ENCODE measurements at places on chromosomes 12 and 14.

DNA sequence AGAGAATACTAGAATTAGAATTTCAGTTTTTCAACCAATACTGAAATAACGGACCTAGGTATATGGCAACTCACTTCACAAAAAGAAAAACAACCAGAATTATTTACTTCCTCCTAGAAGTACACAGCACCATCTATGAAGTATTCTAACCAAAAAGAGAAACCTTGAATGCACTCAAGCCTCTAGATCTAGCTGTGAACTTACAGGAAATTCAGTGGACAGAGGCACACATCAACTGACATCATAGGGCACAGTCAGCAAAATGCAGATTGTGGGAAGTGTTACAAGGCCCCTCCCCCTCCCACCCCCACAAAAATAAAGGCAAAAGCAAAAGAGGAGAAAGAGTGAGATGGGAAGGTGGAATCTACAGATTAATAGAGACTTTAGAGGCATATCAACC, 102.4 kb downstream of the TMTC1 start:
- no peak for DNase-seq

GRCh38 chr12:108360487-108360886, 21.4 kb upstream of the CMKLR1 start:
- DNase-seq: no peak

- DNase-seq: peak; percentile 20
Measured at GRCh38 chr12:16163146-16163545, 114.3 kb downstream of the SLC15A5 start.

- DNase-seq: no peak
Measured at GRCh38 chr14:20754308-20754707, 8.6 kb downstream of the EDDM3A start.

DNA sequence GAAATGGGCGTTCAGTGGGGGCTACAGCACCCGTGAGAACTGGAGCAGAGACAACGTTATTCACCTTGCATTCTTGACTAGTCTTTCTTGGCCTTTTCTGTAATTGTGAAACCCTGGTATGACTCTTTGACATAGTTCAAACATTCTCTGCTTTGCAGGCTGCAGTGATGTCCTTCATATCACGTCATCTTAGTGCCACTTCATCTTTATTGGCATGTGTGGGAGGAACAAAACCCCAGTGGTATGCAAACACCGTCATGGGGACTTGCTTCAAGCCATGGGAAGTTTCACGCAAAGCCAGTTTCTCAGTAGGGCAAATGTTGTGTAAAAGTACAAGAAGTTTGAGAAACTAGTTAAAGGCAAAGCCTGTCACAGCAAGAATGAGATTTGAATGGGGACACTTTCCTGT, 20.2 kb upstream of the DUSP16 start:
- DNase-seq: no peak

GRCh38 chr14:44873536-44873935, 88.2 kb downstream of the KLHL28 start:
- DNase-seq: no peak

DNA sequence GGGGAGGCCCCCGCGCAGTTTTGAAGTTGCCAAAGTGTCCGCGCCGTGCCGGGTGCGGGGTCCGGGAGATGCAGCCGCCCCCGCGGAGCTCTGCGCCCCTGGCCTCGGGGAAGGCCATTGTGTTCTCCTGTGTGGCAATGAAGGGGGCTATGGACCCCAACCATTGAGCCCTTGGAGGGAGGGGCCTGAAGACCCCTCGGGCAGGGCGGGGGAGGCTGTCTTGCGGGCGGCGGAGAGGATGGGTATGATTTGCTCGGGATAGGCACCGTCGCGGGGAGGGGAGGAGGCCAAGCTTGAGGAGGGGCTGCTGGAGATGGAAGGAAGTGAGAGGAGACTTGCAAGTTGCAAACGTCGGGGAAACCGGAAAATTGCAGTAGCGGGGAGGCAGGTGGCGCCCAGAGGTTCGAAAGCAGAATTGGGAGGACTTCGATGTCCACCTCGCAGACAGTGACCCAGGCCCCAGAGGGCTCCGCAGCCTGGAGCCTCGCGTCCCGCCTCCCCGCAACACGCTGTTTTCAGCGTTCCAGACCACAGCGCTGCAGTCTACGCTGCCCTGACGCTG, 25.4 kb downstream of the BCL11B start:
- no peak for DNase-seq

GRCh38 chr12:45509187-45509586, 220.3 kb upstream of the ARID2 start:
- DNase-seq: no peak

DNA sequence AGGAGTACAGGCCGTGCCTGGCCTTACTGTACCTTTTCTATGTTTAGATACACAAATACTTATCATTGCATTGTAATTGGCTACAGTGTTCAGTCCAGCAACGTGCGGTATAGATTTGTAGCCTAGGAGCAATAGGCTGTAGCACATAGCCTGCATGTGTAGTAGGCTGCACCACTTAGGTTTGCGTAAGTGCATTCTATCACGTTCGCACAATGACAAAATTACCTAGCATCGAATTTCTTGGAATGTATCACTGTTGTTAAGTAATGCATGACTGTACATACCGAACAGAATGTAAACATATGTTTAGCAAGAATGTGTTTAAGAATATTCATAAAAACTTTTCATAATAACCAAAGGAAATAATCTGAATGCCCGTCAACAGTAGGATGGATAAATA, 31.9 kb downstream of the VRTN start:
- DNase-seq: no peak

GRCh38 chr14:49106741-49107667, 479.2 kb downstream of the RPS29 start:
- DNase-seq: no peak

GRCh38 chr14:75070383-75070782, 942 bp downstream of the ZC2HC1C start:
- no peak for DNase-seq

DNA sequence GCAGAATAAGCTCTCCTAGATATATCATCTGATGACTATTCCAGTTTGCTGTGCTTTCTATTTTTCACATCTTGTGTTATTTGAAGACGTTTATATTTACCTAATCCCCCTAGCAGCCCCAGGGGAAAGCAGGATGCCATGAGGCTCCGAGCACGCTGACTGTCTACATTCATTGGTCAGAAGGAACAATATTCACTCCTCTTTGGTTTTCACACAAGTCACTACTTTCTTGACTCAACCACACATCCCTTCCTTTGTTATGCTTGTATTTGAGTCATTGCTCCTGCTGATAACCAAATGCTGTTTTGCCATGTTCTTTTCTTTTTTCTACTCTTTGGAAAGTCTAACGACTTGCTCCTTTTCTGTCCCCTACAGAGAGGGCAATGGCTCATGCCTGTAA, 86.5 kb upstream of the SLC38A2 start:
- no peak for DNase-seq

- DNase-seq: peak; percentile 47
Measured at GRCh38 chr12:103012884-103013283, 55.4 kb downstream of the ASCL1 start.

- peak; percentile 64 for DNase-seq
Measured at GRCh38 chr14:25150934-25151790, 101.2 kb upstream of the STXBP6 start.
